NCI-H1436 treated with DMSO at 0.1 percent for 48 hours (cell line): ENCODE measurements at places on chromosomes 7 and 10.

DNA sequence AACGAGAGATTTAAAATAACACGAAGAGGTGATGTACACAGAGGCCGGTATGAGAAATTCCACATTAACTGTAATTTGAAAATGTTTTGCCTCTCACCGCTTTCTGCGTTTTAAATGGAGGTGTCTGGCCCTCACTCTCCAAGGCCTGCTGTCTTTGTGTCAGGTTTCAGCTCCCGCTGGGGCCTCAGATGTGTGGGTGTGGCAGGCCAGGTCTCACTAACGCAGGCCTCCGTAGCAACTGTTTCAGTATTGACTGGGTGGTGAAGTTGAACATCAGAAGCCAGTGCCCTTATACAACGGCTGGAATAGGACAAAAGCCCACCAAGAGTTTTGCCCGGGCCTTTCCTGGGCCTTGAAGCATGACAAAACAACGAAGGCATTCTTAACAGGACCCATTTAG is 303.1 kb downstream of the ADARB2 start:
- DNase-seq: peak; percentile 45

DNA sequence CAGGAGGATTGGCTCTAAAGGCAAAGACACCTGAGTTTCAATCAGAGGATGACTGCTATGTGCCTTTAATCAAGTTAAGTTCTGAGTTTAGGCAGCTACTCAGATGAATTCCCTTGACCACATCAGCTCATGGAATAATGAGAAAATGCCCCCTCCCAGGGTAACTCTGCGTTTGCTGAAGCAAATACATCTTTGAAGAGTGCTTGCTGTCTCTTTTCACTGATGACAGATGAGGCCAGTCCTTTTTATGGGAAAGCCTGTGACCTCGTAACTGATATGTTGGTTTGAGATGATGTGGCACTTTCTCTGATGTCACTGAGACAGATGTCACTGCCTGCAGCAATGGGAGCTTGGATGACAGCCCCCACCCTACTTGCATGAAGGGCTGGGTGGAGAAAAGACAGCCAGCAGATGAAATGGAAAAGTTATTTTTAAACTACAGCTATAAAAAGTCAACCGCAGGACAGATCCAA is 43.7 kb upstream of the DGKI start:
- no peak for DNase-seq

- no peak for DNase-seq
Observed at GRCh38 chr7:80357530-80357929, 154.3 kb downstream of the GNAT3 start.

DNA sequence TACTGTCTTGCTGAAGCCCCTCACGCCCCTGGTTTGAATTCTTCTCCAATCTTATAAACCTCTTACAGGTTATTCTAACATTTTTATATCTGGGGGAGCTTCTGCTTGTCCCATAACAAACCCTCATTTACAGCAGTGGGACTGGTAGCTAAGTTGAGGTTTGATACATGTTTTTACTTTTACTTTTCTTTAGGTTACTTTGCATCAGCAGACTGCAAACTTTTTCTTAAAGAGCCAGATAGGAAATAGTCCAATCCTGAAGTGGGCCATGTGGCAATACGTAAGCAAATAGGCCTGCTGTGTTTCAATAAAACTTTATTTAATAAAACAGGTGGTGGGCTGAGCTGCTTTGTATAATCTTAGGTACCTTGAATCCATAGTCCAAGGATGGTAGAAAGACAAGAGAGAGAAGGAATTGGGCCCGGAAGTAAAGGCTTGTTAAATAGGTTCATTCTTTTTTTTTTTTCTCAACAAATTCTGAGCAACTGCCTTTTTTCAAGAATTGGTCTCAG is 27.3 kb downstream of the RAB18 start:
- no peak for DNase-seq

- DNase-seq: no peak
Observed at GRCh38 chr7:151927011-151927410, 29.2 kb upstream of the GALNTL5 start.
